CD4-positive, alpha-beta T cell treated with Interleukin-6 at 100 ng/mL for 8 hours (primary cell): ENCODE measurements at places on chromosomes 12 and 14.

DNA sequence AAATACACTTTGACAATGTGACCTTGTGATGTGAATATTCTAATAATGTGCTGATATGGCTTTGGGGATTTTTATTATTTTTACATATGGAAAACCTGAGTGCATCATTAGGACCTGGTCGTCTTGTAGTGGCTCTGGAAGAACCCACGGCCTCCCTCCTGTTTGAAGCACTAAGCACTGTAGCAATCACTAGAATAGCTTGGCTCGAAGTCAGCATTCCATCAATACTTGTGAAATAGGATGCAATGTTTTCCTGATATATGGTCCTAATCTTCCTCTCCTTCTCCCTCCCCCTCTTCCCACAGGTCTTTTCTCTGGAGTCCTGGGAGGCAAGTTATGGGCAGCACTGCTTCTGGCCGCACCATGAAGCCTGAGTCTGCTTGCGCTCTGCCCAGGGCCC lies 71.9 kb downstream of the NRXN3 start:
- DNase-seq = no peak

DNA sequence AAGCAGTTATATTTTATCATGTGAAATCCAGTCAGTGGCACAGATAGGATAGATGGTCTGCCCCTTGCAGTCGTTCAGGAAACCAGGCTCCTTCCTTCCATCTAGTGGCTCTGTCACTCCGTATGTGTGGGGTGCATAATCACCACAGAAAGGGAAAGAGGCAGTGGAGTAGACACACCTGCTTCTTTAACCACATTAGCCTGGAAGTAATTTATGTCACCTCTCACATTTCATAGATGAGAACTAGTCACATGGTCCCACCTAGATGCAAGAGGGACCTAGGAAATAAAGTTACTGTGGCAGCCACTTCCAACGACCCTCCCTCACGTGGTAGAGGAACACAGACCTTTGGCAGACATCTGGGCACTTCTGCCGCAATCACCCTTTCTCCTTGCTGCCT lies 14.2 kb upstream of the RNU6-8 start:
- no peak for DNase-seq

DNA sequence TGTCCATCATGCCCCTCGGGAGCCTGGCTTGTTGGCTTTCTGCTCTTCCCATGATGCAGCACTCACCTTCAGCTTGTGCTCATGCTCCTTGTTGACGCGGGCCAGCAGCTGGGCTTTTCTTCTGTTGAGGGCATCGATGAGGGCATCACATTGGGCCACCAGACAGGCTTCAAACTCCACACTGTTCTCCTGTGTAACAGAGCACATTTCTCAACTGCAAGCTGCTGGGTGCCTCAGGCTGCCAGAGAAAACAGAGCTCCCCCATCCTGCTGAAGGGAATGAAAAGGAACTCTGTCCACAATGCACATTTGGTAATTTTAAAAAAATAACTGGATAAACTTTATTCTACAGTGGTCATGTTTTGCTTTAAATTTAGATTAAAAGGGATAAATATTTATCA lies 72.1 kb downstream of the TRIM9 start:
- DNase-seq = no peak

GRCh38 chr14:50578433-50578832 lies 18.5 kb downstream of the ATL1 start:
- DNase-seq = no peak

DNA sequence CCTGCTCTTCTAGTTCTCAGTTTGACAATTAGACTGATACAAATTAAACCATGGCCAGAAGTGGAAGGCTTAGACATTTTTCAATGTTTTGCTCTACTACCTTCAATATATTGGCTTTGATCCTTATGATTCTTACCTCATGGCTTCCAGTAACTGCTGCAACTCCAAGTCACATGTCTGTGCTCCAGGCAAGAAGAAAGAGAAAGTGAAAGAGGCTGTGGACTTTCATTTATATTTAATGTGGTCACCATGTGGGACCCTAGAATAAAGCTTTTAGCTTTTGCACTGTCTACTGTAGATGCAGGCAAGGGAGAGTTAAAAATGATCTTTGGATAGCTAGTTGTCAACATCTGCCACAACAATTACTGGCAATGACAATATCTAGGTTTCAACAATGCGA lies 214.3 kb upstream of the PDE3A start:
- no peak for DNase-seq

GRCh38 chr12:124405592-124405991 lies 110.7 kb downstream of the RFLNA start:
- DNase-seq = no peak

DNA sequence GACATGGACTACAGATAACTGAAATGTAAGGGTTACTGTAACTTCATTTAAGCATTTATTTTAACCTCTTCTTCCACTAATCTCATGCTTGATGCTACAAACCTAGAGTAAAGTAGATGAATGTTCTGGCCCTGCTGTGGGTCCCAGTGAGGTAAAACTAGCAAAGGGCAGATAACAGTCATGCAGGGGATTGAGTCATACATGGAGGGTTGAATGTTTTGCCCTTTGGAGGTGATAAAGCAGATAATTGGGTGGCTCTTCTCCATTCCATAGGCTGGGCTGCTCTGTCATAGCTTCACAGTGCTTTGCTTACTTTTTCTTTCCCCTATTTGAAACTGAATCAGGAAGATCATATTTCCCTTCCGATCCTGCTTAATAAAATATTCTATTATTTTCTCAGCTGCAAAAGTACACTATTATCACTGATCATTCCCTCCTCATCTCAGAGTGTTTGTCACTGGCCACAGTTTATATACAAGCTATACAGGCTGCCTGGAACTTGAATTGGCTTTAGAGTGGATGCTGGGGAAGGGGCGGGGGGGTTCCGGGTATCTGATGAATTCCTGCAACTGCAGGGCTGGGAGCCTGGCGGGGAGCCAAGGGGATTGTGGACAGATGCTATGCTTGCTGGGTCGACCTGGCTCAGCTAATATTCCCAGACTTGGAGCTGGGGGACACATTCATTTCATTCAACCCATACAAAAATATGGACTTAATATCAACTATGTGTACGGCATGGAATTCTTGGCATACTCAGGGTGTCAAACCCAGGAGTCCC lies 235.1 kb downstream of the NRXN3 start:
- no peak for DNase-seq

- DNase-seq = no peak
Observed at GRCh38 chr14:102215071-102215470, 75.4 kb downstream of the WDR20 start.

DNA sequence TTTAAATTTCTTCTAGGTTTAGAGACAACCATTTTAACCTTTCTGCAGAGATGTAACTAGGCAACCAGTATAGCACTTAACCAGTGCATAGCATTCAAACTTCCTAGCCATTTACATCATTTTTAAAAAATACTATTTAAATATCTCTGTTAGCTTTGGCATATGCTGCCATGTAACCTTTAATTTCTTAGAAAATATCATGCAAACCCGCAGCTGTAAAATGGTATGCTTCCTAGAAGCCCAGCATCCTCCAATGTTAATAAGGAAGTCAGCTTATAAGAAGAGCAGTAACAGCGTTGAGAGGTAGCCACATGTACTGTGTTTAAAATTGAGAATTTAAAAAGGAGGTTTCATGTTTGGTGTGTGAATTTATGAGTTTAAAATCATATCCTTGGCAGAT lies 22.8 kb downstream of the GNG2 start:
- no peak for DNase-seq

DNA sequence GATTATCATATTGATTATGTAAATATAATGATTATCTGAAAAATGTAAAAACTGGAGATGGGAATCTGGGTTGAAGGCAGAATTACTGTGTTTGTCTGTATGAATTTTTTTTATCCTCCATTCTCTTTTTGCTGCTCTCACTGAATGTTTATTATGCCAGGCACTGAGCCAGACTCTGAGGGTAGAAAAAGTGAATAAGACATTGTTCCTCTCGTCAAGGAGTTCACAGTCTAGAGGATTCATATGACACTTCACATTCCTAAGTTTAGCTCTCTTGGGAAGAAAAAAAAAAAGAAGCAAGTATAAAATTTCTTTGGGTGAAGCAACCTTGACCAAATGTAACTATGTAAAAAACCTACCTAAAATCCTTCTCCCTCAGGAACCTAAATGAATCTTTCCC lies 120.9 kb upstream of the LMO3 start:
- no peak for DNase-seq

DNA sequence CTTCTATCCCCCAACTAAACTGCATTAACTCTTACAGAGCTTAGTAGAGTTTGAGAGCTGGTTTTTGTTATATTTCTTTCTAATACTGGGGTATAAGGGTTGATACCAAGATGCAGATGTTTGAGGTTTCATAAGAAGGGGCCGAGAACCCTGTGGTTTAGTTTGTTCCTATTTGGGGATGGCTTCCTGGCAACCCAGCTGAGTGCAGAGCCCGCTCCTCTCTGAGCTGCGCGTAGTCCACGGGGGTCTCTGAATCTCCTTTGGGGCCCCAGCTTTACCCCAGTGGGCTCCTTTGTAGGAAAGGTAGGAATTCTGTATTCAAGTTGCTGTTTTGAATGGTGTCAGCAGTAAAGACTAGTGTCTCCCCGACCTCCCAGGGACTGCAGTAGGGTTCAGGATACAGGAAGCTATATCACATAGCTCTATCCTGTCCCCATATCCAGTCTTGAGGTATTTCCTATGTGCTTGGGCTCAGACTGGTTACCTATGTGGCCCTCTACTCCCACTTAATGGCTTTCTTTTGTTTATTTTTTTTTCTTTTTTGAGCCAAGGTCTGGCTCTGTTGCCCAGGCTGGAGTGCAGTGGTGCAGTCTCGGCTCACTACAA lies 25.4 kb downstream of the PLXNC1 start:
- DNase-seq = no peak

- no peak for DNase-seq
Observed at GRCh38 chr12:120739821-120740613, 14.4 kb downstream of the ACADS start.

DNA sequence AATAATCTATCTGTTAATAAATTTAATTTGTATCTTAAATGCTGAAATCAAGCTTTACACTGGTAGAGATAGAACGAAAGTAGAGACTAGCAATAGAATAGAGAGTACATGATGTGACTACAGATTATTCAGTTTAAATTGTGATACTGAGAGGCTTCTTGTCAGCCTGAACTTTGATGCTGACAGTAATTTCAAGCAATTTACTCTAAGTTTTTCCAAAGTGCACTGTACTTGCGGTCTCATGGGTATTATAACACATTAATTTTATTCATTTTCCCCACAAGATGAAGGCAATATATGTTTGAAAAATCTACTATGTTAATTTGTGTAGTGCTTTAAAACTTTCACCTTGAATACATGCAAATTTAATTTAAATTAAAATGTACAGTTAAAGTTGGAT lies 914.0 kb upstream of the FBXO33 start:
- DNase-seq = no peak

DNA sequence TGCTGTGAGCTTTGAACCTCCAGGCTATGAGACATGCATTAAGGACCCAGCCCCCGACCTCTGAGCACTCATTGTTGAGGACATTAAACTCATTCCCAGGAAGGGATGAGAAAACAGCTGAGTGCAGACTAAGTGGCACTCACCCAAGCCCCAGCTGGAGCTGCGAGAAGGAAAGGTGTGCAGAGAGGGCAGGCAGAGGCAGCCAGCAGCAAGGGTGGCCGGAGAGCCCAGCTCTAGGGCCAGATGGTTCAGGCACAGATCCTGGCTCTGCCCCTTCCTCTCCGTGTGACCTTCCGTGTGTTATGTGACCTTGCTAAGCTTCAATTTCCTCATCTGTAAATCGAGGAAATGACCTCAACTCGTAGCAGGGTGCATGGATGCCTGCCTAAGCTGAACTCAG lies 3.7 kb downstream of the TSPAN11 start:
- DNase-seq = no peak

- no peak for DNase-seq
Observed at GRCh38 chr12:63782466-63782865, 2.8 kb downstream of the RXYLT1 start.

GRCh38 chr14:56650048-56650447 lies 70.5 kb downstream of the TMEM260 start:
- no peak for DNase-seq

- DNase-seq = no peak
Observed at GRCh38 chr12:16385782-16386646, 38.6 kb downstream of the MGST1 start.

GRCh38 chr12:32332446-32332845 lies 66.9 kb upstream of the FGD4 start:
- DNase-seq = no peak

- DNase-seq = no peak
Observed at GRCh38 chr14:52080808-52081755, 12.2 kb upstream of the NID2 start.

GRCh38 chr14:98705871-98706300 lies 566.1 kb downstream of the BCL11B start:
- DNase-seq = no peak

DNA sequence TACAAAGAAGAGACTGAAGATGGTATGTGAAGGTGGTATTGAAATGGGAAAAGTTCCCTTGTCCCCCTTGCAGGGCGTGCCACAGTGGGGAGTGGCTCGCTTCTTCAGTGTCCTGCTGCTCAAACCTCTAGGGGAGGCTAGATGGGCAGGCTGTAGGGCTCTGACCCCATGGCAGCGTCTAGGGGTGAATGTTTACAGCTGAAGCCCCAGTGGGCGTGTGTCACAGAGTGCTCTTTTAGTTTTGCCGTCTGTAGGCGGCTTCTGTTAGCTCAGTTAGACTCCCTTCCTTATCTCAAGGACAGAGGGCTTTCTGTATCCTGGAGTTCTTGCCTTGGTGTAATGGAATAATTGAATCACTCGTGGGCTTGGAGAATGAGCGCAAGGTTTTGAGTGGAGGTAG lies 266.2 kb downstream of the RAD51B start:
- DNase-seq = no peak

DNA sequence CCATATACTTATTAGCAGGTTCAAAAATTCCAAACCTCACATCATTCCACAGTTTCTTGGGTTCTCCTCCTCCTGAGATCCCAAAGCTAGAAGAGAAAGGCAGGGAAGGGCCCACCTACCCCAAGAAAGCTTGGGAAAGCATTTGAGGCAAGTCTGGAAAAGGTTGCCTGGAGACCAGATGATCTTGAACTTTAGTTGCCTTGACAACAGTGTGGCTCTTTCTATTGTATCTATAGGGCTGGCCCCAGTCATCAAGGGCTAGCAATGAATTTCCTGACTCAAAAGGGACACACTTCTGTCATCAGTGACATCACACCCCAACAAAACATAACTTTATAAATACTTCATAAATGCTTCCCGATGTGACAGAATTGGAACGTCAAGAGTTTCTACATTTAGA lies 40.0 kb downstream of the ZFYVE1 start:
- DNase-seq = no peak

GRCh38 chr14:64187331-64187730 lies 106.8 kb downstream of the ESR2 start:
- DNase-seq = no peak

DNA sequence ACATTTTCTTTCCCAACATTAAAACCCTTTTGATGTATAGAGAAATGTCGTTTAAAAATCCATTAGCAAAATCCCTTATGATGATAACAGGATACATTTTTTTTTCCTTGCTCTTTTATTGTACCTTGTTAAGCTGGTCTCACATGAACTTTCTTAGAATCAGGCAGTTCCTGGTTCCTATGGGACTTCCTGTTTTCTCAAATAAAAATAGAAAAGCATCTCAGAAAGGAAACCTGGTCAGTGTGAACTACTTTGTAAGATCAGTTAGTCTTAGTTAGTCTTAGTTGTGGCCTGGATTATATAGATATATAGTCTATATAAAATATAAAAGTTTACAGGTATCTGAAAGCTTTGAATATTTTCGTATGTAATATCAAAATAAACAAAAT lies 40.3 kb downstream of the LEMD3 start:
- no peak for DNase-seq
